ENCODE measurements at places on chromosomes 12 and 14.

- DNase-seq: no peak
Measured at GRCh38 chr12:89863493-89863938, 154.9 kb upstream of the ATP2B1 start.

- DNase-seq: peak; percentile 27
Measured at GRCh38 chr12:124636138-124636978, 68.9 kb upstream of the NCOR2 start.

- no peak for DNase-seq
Measured at GRCh38 chr14:33668066-33668465, 282.8 kb downstream of the EGLN3 start.

DNA sequence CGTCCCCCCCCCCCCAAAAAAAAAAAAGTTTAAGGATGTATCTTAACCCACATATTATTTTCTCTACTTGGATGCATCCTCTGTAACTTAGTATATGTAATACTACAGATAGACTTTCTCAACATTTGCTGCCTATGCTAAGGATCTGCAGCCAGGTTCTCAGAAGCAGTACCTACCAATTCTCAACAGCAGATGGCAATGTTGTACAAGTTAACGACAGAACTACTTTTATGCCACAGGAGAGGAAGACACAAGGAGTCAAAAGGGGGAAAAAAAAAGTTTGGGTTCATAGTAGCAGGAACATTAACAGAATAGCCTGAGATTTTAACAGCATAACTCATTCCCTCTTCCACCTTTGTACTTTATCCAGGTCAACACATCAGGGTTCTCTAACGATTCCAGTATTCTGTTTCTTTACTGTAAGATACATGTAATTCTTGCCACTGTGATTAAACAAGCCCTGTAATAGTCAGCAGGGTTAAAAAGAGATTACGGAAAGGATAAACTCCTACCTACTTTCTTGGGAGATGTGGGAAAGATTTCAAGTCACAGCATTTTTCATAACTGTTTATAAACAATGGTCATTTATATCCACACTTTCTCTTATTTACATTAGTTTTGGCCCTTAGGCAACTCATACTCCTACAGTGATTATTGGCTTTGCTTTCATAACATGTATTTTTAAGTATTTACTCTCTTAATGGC, 5.7 kb upstream of the NEK9 start:
- DNase-seq: peak; percentile 42

- DNase-seq: no peak
Measured at GRCh38 chr12:119512772-119513497, 80.6 kb upstream of the TMEM233 start.

DNA sequence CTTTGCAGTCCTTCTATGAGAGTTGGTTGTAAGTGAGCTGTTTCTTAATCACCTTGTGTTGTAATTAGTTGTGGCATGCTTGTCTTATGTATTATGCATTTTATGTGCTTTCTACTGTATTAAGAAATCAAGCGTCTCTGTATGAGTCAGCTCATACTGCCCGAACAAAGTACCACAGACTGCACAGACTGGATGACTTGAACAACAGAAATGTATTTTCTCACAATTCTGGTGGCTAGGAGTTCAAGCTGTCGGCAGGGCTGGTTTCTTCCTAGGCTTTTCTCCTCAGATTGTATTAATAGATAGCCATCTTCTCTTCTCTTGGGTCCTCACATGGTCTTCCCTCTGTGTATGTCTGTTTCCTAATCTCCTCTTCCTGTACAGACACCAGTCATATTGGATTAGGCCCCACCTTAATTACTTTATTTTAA, 77.7 kb downstream of the FLRT2 start:
- DNase-seq: peak; percentile 74

- no peak for DNase-seq
Measured at GRCh38 chr12:124413401-124413800, 118.5 kb downstream of the RFLNA start.

GRCh38 chr12:67714648-67715047, 66.1 kb downstream of the DYRK2 start:
- no peak for DNase-seq

GRCh38 chr14:49621114-49621881, 699 bp downstream of the MGAT2 start:
- peak; percentile 53 for DNase-seq

GRCh38 chr12:98352218-98352811, 163.1 kb upstream of the TMPO start:
- peak; percentile 34 for DNase-seq

- DNase-seq: no peak
Measured at GRCh38 chr12:113244047-113244460, 22.8 kb downstream of the TPCN1 start.

DNA sequence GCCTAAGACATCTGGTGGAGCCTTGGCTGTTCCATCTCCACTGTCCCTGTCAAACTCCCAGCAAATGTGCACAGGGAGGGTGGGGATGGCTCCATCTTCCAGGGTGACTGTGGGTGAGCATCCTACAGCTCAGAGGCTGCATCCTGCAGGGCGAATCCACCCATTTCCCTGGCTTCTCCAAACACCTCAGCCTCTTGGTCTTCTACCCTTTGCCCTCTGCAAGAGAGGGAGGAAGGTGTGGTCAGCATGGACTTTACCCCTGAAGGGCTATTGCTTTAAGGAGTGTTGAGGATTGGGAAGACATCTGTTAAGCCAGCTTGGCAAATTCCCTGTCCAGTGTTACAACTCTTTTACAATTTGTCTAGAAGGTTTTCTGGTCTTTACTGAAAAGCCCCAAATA, 23.1 kb upstream of the DGLUCY start:
- no peak for DNase-seq

DNA sequence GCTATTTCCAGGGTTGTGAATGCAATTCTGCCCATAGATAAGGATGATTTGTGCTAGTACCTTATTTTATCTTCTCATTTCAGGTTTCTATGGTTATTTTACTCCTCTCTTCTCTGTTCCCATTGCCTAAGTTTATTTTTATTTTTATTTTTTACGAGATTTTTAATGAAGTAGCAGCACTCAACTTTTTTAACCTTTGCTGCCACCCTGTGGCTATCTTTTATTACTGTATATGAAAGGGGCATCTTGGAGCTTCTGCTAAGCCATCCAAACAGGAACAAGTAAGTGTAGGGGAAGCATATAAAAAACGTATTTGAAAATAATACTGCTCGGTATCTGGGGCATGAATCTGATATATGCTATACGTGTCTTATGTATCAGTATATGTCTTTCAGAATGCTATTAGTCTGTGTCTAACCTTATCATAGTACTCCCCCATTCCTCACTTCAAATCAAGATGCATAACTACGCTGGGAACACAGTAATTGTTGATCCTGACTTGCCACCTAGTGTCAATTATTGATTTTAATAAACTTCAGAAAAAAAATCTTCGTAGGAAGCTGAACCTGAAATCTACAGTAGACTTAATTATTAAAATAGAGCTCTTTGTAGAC, 60.3 kb downstream of the KLRG1 start:
- DNase-seq: peak; percentile 34

DNA sequence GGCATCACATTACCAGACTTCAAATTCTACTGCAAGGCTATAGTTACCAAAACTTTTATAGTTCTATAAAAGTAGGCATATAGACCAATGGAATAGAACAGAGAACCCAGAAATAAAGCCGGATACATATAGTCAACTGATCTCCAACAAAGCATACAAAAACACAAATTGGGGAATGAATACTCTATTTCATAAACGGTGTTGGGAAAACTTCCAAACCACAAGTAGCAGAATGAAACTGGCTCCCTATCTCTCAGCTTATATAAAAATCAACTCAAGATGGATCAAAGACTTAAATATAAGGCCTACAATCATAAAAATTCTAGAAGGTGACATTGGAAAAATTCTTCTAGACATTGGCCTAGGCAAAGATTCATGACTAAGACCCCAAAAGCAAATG, 187.9 kb upstream of the PLXNC1 start:
- no peak for DNase-seq

DNA sequence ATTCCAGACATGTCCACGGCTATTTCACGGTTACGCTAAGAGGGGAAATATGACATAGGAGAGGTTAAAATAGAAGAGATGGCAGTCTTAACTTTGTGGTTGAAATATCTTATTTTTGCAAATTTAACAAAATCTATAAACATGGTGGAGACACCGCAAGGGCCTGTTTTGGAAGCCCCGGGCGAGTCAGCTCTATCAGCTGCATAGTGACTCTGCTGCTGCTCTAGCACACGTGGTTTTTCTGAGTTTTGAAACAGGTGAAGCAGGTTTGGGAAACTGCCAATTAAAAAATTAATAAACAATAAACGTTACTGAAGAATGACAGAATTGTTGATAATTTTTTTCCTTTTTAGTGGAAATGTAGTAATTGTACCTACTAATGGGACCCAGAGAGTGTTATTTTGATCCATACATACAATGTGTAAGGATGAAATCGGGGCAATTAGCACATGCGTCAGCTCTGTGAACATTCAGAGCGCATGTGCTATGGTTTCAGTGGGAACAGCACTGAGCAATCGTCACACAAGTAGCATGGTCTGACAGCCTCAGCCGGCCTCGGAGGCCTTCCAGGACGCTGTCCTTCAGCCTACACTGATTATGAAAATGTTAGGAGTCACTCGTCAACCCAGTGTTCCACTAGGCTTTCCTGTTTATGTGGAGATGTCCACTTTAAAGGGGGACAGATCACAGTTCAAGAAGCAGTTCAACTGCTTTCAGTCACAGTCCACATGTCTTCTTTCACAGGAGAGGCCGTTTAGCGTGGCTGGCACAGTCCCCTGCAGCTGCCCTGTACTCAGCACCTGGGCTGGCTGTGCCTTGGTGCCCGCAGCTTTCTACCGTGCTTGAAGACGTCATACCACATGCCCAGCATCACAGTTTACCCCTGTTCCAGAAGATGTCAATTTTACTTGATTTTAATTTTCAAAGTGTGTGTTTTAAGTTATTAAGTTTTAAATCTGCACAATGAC, 51.8 kb downstream of the MOK start:
- no peak for DNase-seq

DNA sequence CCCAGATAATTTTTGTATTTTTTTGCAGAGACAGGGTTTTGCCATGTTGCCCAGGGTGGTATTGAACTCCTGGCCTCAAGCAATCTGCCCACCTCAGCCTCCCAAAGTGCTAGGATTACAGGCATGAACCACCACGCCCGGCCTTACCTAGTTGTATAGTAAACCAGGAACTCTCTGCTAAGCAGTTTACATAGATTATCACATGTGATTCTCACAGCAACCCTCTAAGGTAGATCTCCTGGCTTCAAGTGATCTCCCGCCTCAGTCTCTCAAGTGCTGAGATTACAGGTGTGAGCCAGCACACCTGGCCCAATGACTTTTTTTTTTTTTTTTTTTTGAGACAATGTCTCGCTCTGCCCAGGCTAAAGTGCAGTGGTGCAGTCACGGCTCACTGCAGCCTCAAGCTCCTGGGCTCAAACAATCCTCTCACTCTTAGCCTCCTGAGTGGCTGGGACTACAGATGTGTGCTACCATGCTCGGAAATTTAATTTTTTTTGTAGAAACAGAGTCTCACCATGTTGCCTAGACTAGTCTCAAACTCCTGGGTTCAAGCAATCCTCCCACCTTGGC, 26.0 kb upstream of the ATP2A2 start:
- no peak for DNase-seq

All from AG08396 (cell line).